ENCODE measurements at places on chromosomes 6 and 20. TPM values are rescaled to one million over a fixed set of nuclear protein-coding genes. Genes with fewer than 3 reads are reported as not detected.

The ANKRD6 gene
- 0.13 TPM for total RNA-seq

- DNase-seq, result no peak
Observed at GRCh38 chr20:51528263-51529027, 14.1 kb downstream of the NFATC2 start.

DNA sequence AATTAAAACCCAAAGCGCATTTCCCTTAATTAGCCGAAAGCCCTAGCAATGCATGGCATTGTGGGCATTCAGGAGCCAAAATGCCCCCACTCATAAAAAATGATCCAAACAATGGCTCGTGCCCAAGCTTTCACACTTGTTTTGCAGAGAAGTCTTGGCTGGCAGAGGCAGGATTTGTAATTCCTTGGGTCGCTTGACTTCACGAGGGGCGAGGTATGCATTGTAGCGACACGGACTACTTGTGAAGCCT lies 613 bp upstream of the SASH1 start:
- no peak for DNase-seq

The ZNF165 gene
- total RNA-seq, result 1.2 TPM

The SLC26A8 gene
- not detected for total RNA-seq

- no peak for DNase-seq
Observed at GRCh38 chr20:18224968-18225568, 63.3 kb upstream of the ZNF133 start.

The SIRPB2 gene
- not detected for total RNA-seq

DNA sequence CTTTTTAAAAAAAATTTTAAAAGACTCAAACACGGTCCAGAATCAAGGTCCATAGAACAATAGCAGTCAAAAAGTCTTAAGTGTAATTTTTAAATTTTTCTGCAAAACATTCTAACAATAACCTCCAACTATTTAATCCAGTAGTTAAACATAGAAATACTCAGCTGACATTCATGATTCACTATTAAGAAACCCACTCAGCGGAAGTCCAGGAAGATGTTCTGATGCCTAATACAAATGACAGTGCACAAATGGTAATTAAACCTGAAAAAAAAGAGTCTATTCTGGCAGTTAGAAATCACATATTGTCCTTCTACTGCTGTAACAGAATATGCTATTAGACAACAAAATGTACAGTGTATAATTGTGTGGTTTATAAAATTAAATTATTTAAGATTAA lies 128.2 kb upstream of the BMP5 start:
- no peak for DNase-seq

DNA sequence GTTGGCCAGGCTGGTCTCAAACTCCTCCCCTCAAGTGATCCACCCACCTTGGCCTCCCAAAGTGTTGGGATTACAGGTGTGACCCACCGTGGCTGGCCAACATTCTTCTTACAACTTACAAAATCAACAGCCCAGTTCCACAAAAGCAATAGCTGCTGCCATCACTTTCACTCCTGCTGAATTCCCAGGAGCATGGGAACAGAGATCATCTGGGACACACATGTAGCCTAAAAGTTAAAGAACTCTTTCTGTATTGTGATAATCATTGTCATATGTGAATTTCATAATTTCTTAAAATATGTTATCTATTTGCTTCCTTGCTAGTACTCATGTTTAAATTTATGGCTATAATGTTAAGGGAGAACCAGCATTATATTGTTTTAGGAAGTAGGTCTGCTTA lies 51.7 kb downstream of the NCOA6 start:
- DNase-seq, result no peak

GRCh38 chr20:5072756-5073659 lies 46.8 kb downstream of the PCNA start:
- no peak for DNase-seq

GRCh38 chr6:19857139-19857538 lies 20.0 kb downstream of the ID4 start:
- DNase-seq, result no peak

DNA sequence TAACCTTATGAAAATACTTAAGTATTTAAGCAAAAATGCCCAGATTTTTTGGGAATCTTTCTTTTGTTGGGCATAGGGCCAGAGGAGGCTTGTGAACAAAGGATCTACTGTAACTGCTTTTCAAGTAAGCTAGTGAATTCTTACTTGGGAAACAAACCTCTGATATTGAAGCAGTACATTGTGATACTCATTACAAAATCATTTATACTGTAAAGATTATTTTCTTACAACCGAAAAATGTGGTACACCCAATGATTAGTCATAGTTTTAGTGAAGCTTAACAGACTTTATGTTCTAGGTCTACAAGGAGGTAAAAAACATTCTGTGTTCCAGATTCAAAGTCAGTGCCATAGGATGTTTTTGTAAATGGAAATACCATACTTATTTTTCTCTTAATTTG lies 272.9 kb upstream of the KCNQ5 start:
- no peak for DNase-seq

GRCh38 chr20:51461306-51461705 lies 81.2 kb downstream of the NFATC2 start:
- DNase-seq, result no peak

- no peak for DNase-seq
Observed at GRCh38 chr6:26199773-26200764, 112.8 kb downstream of the HFE start.

DNA sequence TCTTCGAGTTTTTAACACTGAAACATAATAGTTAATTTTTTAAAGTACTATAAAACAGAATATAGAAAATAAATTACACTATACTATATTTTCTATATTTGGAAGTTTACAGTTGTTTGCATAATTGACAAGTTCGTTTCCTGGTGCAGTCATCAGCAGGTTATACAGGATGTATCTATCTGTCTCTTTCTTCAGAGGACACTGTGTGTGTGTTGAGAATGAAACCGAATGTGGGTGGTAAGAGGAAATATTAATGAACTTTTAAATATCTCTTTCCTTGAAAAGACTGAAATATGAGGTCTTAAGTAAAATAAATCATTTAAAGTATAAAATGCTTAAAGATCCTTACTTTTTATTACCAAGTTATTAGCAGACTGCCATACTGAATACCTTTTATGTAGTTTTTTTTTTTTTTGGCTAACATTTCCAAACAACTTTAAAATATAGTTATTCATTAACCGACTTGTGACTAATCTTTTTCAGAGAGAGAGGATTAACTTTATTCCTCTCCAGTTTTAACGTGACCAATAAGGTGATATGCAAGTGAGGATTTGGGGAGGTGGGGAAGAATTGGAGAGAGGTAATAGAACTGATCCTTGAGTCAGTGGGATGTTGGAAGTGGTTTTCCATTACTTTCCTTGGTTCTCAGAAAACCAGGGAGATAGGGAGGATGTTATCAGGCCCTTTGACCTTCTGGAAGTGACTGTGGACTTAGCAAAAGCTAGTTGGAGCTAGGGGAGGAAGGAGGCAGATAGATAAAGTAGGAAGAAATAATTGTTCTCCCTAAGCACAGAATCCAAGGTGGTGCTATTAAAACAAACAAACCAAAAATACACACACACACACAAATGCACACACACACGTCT lies 380.0 kb upstream of the FLRT3 start:
- no peak for DNase-seq

The EEF1A2 gene
- total RNA-seq, result 29.0 TPM

DNA sequence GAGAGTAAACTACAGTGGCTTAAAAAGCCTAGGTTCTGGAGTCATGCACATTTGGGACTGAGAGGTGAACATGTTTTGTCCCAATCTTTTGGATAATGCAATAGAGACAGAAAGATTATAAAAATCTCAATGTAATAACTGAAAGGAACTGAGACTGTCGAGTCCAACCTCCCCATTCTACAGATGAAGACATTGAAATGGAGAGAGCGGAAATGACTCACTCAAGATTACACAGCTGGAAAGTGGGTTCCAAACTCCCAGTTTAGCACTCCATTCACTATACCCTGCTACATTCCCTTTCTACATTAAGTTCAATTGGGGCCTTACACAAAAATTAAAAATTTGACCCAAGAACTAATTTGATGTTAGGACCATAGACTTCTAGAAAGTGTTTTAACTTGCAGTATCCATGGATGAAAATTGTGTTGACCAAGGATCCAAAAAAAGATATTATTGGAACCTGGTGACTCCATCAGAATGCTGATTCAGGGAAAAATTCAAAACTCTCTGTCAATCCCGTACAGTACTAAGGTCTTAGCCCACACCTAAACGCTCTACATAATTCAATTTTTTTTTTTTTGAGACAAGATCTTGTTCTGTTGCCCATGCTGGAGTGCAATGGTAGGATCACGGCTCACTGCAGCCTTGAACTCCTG lies 1.5 kb upstream of the ILRUN start:
- DNase-seq, result no peak

DNA sequence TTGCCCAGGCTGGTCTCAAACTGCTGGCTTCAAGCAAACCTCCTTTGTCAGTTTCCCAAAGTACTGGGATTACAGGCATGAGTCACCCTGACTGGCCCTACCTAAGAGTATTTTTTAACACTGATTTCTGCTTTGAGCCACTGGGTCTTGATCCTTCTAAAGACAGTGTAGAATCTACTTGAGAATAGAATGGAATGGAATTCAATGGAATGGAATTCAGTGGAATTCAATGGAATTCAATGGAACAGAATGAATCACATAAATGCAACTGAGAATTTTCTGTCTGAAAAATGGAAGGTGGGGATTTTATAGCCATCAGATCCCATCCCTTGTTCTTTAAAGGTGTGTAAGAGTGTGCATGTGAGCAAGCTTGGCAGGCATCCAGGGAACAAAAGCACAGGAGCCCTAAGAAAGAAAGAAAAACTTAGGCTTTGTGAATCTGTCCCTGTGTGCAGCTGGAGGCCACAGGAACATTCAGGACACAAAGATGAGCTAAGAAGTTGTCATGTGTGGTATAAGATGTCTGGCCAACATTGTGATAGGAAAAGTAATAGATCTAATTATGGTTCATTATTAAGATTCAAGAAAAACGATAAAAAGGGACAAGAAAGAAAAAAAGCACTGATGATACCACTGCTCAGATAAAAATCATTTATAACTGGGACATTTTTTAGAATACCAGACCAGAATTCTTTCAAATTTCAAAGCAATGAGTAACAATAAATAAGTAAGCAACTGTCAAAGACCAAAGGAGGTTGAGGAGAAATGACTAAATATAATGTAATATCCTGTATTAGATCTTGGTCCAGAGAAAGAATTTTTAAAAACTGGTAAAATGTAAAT lies 681.0 kb upstream of the GJE1 start:
- no peak for DNase-seq

- DNase-seq, result no peak
Observed at GRCh38 chr6:397604-398003, 6.1 kb downstream of the IRF4 start.

The HDGFL1 gene
- 0.38 TPM for total RNA-seq

DNA sequence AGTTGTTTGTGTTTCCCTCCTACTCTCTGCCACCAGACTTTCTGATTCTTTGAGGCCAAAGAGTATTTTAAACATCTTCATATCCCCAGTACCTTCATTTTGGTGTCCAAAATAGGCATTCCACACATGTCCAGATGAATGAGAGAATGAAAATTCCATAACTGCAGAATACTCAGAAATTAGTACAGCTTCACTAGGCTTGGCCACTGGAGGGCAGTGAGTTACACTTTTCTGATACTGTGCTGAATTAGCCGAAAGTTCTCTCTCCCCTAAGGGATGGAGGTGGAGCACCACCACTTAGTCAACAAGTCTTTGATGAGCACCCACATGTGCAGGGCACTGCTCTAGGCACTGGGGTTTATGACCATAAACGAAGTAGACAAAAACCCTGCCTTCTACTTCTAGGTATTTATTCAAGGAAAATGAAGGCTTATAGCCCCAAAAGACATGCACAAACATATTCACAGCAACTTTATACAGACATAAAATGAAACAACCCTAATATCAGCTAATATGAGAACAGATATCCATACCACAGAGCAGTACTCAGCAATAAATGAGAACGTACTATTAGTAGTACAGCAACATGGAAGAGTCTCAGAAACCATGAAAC lies 46.1 kb upstream of the TMEM217 start:
- DNase-seq, result peak; percentile 52

The MAPK13 gene
- 0.69 TPM for total RNA-seq

- DNase-seq, result no peak
Observed at GRCh38 chr6:75791881-75792280, 42.8 kb downstream of the MYO6 start.

DNA sequence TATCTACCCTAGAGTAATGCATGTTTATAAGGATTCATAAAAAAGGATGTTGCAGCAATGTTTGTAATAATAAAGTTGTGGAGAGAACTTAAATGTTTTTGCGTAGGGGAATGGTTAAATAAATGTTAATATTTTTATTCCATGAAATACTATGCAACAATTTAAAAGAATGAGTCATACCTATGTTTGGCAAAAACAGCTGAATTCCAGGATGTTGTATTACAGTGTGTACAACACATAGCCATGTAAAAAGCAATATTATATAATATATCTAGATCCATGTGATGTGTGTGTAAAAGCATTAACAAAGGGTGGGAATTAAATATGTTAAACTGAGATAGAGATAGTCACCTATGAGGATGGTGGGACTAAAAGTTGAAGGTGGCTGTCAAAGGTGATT lies 21.1 kb upstream of the PKIB start:
- DNase-seq, result no peak

The WFDC12 gene
- total RNA-seq, result not detected

GRCh38 chr6:118333772-118334171 lies 214.3 kb upstream of the PLN start:
- DNase-seq, result no peak

DNA sequence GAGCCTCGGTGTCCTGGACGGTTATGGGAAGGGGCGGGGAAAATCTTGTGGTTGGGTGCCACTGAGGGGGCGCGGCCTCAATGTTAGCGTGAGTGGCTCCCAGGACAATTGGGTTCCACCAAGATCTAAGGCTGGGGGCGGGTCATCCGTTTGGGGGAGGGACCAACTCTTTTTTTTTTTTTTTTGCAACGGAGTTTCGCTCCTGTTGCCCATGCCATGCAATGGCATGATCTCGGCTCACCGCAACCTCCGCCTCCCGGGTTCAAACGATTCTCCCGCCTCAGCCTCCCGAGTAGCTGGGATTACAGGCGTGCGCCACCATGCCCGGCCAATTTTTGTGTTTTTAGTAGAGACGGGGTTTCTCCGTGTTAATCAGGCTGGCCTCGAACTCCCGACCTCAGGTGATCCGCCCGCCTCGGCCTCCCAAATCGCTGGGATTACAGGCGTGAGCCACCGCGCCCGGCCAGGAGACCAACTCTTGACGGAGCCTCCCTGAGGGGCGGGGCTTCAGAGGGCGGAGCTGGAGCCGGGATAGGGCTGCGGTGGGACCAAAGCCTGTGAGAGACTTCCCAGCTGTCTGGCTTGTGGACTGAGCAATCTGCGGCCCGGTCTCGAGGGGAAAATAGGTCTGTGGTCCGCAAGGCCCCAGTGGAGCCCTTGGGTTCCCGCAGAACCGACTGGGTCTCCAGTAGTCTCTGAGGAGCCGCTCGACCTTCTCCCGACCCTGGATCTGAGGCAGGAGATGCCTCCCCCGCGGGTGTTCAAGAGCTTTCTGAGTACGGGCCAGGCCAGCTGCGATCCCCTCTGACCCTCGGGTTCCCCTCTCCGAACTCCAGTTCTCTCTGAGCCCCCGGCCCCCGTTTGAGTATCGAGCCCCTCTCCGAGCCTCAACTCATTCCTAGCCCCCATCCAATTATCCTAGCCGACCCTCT lies 1.1 kb downstream of the SPAG4 start:
- DNase-seq, result peak; percentile 100

Data from K562 (cell line).